ENCODE measurements at places on chromosomes 4 and X. TPM values are rescaled to one million over a fixed set of nuclear protein-coding genes. Genes with fewer than 3 reads are reported as not detected.

The MAGEB17 gene
- total RNA-seq, result not detected

GRCh38 chr4:114217150-114217817 is 237.8 kb upstream of the ARSJ start:
- no peak for DNase-seq

The ASB12 gene
- 0.21 TPM for total RNA-seq

The DCAF8L2 gene
- total RNA-seq, result not detected

- DNase-seq, result no peak
These were observed 595 bp downstream of the MBNL3 start for GRCh38 chrX:132488180-132488705.

GRCh38 chr4:71663780-71664179 is 120.1 kb downstream of the GC start:
- DNase-seq, result no peak

The SPATA18 gene
- 4.0 TPM for total RNA-seq

The F8A2 gene
- not detected for total RNA-seq

DNA sequence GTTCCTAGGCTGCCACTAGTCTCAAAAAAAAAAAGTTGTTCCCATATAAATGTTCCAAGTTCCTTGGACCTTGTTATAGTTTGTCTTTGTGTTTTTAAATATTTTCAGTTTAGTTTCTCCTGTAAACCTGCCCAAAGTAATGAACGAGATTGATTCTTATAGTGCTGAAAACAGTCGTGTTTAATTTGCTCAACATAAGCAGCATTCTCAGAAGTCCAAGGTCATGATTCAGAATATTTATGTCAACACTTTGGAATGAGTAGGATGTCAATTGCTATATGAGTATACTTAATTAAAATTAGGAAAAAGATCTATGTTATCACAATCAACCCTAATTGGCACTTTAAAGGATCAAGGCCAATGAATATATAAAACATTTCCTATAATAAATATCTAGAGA is 510.9 kb downstream of the PPP4R3C start:
- no peak for DNase-seq

DNA sequence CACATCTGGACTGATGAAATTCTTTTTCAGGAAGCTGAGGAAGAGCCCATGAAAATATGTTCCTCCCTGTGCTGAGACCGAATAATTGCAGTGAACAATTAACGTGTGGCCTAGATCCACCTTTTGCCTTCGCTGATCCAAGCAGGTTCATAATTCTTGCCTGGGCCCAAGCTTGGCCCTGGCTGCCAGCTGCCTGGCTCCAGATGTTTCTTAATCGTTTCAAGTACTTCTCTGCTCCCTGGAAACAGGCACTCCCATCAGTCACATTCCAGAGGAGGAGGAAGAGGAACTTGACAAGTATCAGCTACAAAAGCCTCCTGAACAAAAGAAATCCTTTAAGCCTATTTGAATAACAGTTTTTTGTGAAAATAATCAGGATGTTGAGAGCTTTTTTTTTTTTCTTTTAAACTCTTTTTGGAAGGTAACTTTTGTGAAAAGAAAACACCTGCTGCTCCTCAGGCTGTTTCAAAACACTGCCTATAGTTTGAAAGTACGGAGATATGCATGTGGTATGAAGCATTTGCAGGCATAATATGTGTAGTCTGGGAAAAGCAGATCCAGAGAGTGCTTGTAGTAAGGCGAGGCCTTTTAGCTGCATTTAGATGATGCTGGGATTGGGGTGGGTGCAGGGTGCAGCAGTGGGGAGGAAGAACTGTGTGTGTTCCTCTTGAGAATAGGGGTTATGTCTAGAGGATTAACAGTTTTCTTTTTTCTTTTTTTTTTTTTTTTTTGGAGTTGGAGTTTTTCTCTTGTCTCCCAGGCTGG is 154.4 kb downstream of the PTTG2 start:
- no peak for DNase-seq

- no peak for DNase-seq
These were observed 63.8 kb upstream of the NOCT start for GRCh38 chr4:138951764-138952163.

- no peak for DNase-seq
These were observed 6.1 kb downstream of the TACC3 start for GRCh38 chr4:1727117-1728031.

The RNF150 gene
- total RNA-seq, result 41.3 TPM

The OTC gene
- 0.63 TPM for total RNA-seq

The ZNF141 gene
- total RNA-seq, result 84.8 TPM

The HS3ST1 gene
- 3.0 TPM for total RNA-seq

GRCh38 chr4:138707746-138708677 is 307.6 kb upstream of the NOCT start:
- DNase-seq, result no peak

DNA sequence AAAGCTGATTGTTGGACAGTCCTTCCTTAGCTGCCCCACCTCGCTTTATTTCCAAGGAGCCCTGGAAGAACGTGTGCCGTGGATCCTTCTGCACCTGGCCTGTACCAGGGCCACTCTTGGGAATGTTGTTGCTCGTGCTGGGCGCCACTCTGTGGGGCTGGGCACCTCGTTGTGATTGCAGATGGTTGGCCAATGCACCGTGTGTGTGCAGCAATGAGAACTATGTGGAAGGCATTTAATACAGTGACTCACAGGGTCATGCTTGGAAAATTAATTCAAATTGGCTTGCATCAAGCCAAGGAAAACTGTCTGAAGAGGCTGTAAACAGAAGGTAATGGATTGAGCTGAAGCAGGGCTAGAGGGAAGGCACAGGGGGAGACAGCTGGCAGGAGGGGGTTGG is 37.0 kb upstream of the CD99L2 start:
- no peak for DNase-seq

- peak; percentile 50 for DNase-seq
These were observed 43.2 kb downstream of the TMEM144 start for GRCh38 chr4:158253350-158253980.

DNA sequence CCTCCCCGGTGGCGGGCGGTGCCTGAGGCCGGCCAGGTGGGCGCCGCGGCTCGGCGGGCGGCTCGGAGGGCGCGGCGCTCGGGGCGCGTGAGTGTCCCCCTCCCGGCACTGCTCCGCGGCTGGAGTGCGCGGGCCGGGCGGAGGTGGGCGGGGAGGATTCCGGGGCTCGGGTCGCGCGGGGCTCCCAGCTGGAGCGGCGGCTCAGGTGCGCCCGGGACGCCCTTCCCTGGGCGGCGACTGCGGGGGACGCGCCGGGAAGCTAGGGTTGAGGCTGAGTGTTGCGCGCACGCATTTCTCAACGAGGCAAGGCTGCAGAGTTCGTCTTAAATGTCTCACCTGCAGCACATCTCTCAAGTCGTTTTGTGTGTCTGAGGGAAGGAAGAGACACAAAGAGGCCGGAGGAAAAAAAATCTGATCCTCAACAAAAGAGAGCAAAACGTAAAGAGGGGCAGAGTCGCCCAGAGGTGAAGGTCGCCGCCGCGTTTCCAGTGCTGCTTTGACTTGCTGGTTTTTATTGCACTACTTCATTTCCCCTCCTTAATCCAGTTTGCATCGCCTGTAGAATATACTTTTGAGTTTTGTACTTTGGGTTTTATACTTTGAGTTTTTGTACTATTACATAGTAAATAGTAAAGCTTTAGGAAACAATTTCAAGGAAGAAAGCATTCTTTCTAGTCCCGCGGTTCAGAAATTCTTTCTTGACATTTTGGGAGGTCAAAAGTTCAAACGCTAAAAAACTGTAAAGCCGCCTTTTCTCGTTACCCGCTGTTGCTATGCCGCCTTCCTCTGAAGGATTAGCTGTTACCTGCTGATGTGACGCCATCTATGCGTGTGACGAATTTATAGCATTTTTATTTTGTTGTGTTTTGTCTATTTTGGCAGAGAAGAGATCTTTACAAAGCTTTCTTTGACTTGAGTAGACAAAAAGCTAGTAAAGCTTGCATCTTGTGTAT is 106.5 kb upstream of the STOX2 start:
- DNase-seq, result no peak

DNA sequence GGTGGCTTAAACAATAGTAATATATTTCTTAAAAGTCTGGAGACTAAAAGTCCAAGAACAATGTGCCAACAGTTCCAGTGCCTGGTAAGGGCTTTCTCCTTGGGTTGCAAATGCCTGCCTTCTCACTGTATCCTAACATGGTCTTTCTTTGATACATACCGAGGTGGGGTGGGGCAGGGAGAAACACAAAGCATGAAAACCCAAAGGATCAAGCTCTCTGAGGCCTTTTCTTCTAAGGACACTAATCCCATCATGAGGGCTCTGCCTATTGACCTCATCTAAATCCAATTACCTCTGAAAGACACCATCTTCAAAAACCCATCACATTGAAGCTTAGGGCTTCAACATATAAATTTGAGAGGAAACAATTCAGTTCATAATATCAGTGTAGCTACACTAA is 311.3 kb downstream of the GRID2 start:
- DNase-seq, result no peak

DNA sequence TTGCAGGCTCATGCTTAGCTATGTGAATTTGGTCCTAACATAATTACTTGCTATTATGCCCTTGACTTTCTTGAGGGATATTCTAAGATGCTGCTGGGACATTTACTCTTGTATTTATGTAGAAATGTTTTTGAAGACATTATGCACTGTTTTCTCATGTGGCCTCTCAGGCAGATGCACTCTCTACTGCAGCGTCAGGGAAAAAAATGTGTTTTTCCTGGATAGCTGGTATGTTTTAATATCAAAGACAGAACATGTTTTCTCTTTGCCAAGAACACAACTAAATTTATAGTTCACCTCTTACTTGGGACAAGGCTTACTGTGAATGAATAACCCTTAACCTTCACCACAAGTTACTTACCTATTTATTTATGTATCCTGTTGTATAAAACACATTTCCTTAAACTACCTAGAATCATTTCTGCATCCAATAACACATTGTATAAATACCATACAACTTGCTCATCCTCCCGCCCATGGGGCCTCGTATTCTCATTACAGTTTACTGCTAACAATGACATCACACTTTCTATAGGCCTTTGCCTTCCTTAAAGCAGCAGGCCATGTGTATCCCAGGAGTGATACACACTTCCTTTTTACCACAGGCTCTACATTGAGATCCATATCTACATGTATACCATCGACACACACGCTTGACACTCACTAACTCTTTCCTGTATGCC is 178.7 kb downstream of the SLIT2 start:
- no peak for DNase-seq

DNA sequence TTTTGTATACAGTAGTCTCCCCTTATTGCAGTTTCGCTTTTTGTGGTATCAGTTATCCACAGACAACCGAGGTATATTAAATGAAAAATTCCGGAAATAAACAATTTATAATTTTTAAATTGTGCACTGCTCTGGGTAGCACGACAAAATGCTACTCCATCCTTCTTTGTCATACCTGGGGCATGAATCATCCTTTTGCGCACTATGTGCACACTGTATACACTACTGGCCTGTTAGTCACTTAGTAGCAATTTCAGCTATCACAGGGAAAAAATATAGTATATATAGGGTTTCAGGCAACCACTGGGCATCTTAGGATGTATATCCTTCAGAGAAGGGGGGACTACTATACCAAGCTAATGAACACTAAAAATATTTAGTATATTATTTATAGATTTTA is 198.8 kb upstream of the FAT4 start:
- DNase-seq, result no peak

DNA sequence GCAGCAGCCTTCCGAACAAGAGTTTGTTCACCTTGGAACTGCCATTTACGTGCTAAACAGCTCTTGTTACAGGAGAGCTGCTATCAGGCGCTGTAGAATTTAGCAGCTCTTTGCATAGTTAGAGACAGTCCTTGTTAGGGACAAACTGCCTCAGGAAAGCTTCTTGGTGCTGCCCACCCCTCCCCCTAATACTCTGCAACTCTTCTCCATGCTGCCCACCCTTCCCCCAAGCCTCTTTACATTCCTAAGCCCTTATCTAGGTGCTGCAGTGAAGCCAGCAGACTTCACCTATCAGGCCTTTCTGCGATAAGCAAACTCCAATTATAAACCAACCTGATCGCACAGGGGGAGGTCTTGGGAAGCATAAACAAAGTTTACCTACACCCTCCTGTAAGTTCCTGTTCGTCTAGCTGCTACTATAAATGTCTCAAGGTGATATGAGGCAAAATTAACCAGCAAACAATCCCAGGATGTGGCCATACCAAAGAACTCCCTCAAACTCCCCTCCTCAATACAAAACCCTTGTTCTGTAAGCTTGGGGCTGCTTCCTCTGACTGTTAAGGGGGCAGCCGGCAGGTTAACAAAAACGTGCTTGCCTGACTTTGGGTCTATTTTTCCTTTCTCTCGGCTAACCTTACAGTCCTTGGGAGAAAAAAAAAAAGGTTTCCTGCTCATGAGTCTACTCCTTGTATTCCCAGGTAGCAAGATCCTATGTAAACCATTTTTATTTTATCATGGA is 74.0 kb upstream of the GC start:
- DNase-seq, result no peak

GRCh38 chrX:8484360-8484949 is 19.8 kb downstream of the VCX3B start:
- DNase-seq, result no peak

The PNMA6F gene
- total RNA-seq, result not detected

GRCh38 chr4:188783175-188783574 is 643.9 kb downstream of the TRIML1 start:
- no peak for DNase-seq

DNA sequence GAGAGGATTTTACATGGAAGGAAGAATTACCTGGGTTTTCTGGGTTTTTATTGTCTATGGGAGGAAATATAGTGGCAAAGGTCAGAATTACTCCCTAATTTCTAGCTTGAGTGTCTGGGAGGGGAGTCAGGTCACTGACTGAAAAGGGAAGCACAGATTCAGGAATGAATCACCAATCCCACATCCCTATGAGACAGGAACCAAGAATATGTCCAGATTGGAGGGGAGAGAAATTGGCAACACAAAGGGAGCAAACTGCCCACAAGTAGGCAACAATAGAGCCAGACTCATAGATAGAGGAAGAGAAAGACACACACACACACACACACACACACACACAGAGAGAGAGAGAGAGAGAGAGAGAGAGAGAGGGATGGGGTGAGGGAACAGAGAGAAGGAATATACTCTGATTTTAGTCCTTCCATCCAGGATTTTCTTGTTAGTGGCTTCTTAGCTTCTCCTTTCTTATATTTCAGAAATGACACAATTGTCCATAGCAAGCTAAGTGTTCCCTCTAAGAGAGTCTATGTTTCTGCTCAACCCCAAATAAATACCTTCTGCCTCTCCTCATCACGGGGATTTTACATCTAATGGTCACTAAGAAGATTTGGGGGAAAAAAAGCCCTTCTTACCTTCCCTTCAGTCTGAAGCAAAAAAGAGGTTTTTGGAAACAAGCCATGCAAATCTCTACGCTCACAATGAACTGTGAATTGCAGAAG is 12.0 kb downstream of the P2RY10 start:
- DNase-seq, result no peak

The SLC9B2 gene
- total RNA-seq, result 22.8 TPM

DNA sequence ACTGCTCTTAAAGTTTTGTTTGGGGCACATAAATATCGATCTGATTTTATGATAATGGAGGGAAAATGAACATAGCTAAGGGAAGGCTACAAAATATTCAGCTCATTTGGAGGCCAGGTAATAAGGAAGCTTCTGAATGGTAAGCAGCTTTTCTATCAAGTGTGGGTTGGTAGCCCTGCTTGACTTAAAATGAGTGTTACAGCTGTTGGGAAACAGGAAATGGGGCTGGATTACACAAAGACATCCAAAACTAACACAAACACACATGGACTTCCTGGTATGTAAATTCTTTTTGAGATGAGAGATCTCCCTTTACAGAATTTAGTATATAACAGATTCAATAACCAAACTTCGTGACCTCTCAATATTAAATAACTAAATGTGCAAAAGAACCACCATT is 58.0 kb downstream of the FGF16 start:
- no peak for DNase-seq

Data from urinary bladder (tissue), 4 donors.